Karpas-422 (cell line): ENCODE measurements at places on chromosomes 2 and 18. TPM values are rescaled to one million over a fixed set of nuclear protein-coding genes. Genes with fewer than 3 reads are reported as not detected.

- no peak for DNase-seq
Observed at GRCh38 chr2:203637471-203638167, 68.8 kb upstream of the CD28 start.

DSEL gene
- total RNA-seq: not detected in 2 replicates

- no peak for DNase-seq
Observed at GRCh38 chr2:207037896-207038295, 98.6 kb downstream of the CPO start.

NYAP2 gene
- not detected in 2 replicates for total RNA-seq

DNA sequence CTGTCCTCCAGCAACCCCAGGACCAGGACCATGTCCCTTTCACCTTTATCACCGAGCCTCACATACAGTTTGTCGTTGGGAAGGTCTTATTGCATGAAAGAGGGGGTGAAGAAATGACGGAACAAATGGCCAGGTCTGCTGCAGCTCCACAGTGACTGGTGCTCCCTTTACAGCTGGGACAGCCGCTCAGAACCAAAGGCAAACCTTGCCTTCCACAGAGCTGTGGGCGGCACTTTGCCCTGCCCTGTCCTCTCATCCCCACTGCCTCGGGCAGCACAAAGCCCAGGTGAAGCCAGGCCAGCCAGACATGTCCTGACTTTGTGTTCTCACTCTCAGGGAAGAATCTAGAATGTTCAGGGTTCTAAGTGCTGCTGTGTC, 961 bp downstream of the GPR55 start:
- no peak for DNase-seq

RBM44 gene
- 0.07 and 1.2 TPM in 2 replicates for total RNA-seq

ANKRD30B gene
- total RNA-seq: not detected in 2 replicates
